ENCODE measurements at places on chromosomes 3 and 15. TPM values are rescaled to one million over a fixed set of nuclear protein-coding genes. Genes with fewer than 3 reads are reported as not detected.

Gene AQP9
- total RNA-seq: 0.98 TPM

Gene SLC9C1
- total RNA-seq: 0.15 TPM

DNA sequence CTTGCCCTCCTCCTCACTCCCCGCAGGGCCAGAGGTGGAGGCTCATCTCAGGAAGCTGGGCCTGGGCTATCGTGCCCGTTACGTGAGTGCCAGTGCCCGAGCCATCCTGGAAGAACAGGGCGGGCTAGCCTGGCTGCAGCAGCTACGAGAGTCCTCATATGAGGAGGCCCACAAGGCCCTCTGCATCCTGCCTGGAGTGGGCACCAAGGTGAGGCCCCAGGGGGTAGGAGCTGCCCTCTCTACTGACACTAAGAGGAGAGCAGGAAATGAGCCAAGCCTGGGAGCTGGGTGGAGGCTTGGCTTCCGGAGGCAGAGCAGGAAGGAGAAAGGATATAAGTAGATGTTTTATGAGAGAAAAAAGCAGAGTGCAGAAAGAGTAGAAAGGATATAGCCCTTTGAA is 4.9 kb downstream of the OGG1 start:
- H3K36me3 ChIP-seq: peaks cover 8% of the 10 kb centered on the region
- no peak overlapping the region for H3K27ac ChIP-seq
- no peaks in the 10 kb centered on the region for H3K27me3 ChIP-seq
- peaks cover 7% of the 10 kb centered on the region for H3K4me1 ChIP-seq
- no peak for DNase-seq
- no peak overlapping the region for H3K4me3 ChIP-seq

DNA sequence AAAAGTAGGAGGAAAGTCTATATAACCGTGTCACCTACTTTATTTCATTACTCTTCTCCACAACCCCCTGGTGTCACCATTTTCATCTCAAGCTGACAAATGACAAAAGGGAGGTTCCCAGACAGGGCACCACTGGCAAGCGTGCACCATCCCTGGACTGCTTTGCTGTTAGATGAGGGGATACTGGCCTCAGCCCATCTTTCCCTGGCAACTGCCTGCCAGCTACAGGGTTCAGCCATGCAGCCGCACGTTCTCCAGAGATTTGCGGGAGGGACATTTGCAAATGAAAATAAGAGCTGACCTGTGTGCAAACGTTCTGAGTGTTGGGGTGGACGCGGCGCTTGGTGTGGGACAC is 660 bp downstream of the UROC1 start:
- no peak for DNase-seq
- no peak overlapping the region for H3K27ac ChIP-seq
- H3K4me3 ChIP-seq: no peak overlapping the region
- H3K4me1 ChIP-seq: no peaks in the 10 kb centered on the region
- H3K36me3 ChIP-seq: no peaks in the 10 kb centered on the region
- H3K27me3 ChIP-seq: no peaks in the 10 kb centered on the region

DNA sequence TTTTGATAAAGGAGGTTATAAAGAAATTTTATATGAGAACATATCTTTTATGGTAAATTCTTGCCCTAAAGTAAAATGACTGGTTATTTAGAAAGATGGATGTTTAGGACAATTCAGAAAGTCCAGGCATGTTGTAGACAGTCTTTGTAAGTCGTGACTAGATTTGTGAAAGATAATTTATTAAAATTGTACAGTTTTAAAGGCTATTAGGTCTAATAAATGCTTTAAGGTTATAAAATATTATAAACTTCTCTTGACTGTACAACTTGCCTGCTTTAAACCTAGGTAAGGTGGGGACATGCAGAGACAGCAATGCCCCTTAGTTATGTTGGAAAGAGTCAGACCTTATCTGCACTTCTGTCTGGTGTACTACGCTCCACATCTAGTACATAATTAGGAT is 933.5 kb downstream of the SI start:
- H3K4me1 ChIP-seq: no peaks in the 10 kb centered on the region
- H3K4me3 ChIP-seq: no peak overlapping the region
- no peak overlapping the region for H3K27ac ChIP-seq
- DNase-seq: no peak
- H3K27me3 ChIP-seq: no peaks in the 10 kb centered on the region

DNA sequence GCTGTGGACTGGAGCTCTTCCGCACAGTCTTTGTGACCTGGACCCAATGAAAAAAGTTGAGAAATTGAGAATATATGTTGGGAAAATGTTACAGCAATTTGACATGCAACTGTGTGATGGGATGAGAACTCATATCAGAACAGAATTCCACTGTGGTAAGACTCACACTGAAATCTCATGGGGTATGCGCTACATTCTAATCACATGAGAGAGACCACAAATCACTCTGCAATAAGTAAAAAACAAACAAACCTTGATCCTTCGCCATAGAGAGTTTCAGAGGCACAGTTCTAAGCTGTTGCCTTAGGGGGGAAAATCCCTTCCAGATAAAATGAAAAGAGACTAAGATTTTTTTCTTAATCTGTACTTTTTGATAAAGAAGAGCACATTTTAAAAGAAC is 37.3 kb downstream of the LMCD1 start:
- H3K27me3 ChIP-seq: no peaks in the 10 kb centered on the region
- DNase-seq: no peak
- H3K36me3 ChIP-seq: no peaks in the 10 kb centered on the region

GRCh38 chr3:157700405-157700804 is 197.2 kb upstream of the VEPH1 start:
- DNase-seq: no peak
- no peak overlapping the region for H3K4me3 ChIP-seq
- no peak overlapping the region for H3K27ac ChIP-seq
- no peaks in the 10 kb centered on the region for H3K4me1 ChIP-seq
- H3K36me3 ChIP-seq: no peaks in the 10 kb centered on the region

GRCh38 chr3:186802701-186803100 is 3.6 kb downstream of the RFC4 start:
- H3K4me3 ChIP-seq: no peak overlapping the region
- no peaks in the 10 kb centered on the region for H3K27me3 ChIP-seq
- H3K27ac ChIP-seq: no peak overlapping the region
